ENCODE measurements at places on chromosomes 11 and 22. TPM values are rescaled to one million over a fixed set of nuclear protein-coding genes. Genes with fewer than 3 reads are reported as not detected.
A peak's percentile ranks its signal among the peaks of the same experiment; 100 is the strongest.

Gene MS4A8
- not detected for polyA plus RNA-seq

Gene CALCA
- 0.26 TPM for polyA plus RNA-seq

Gene NR1H3
- 227 TPM for polyA plus RNA-seq

Gene LMNTD2
- polyA plus RNA-seq: 5.0 TPM

Gene RAC2
- polyA plus RNA-seq: 389 TPM

Gene UBE4A
- polyA plus RNA-seq: 17.8 TPM

Gene RAB38
- polyA plus RNA-seq: 1.8 TPM

Gene OR8A1
- polyA plus RNA-seq: not detected

Gene BDNF
- polyA plus RNA-seq: 0.02 TPM

Gene MUC5AC
- not detected for polyA plus RNA-seq

GRCh38 chr11:100888836-100889235 lies 201.7 kb downstream of the ARHGAP42 start:
- H3K36me3 ChIP-seq: no peaks in the 10 kb centered on the region
- no peaks in the 10 kb centered on the region for H3K4me1 ChIP-seq
- DNase-seq: no peak
- no peak overlapping the region for H3K4me3 ChIP-seq

GRCh38 chr11:74646954-74647353 lies 54.6 kb downstream of the POLD3 start:
- H3K27me3 ChIP-seq: no peaks in the 10 kb centered on the region
- peak; percentile 63 for DNase-seq
- H3K4me3 ChIP-seq: no peak overlapping the region
- H3K27ac ChIP-seq: no peak overlapping the region
- no peaks in the 10 kb centered on the region for H3K4me1 ChIP-seq

- DNase-seq: no peak
- no peak overlapping the region for H3K4me3 ChIP-seq
- no peak overlapping the region for H3K27ac ChIP-seq
- no peaks in the 10 kb centered on the region for H3K27me3 ChIP-seq
- H3K4me1 ChIP-seq: no peaks in the 10 kb centered on the region
Observed at GRCh38 chr11:10715571-10715970, 22.0 kb upstream of the IRAG1 start.

- no peak overlapping the region for H3K4me3 ChIP-seq
- H3K36me3 ChIP-seq: no peaks in the 10 kb centered on the region
- H3K4me1 ChIP-seq: no peaks in the 10 kb centered on the region
- H3K27me3 ChIP-seq: peaks cover 24% of the 10 kb centered on the region
- H3K27ac ChIP-seq: no peak overlapping the region
Observed at GRCh38 chr11:69683764-69684333, 8.7 kb upstream of the LTO1 start.

DNA sequence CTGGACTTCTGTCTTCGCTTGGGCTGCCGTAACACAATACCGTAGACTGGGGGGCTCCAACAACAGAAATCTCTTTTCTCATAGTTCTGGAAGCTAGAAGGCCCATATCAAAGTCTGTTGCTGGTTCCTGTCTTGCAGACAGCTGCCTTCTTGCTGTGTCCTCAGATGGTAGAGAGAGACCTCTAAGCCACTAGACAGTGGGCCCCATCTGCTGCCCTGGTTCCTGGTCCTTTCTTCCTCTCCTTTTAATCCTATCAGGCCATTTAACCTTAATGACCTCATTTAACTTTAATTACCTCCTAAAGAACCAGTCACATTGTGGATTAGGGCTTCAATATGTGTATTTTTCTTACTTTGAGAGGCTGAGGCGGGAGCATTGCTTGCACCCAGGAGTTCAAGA lies 9.4 kb downstream of the CEP164 start:
- DNase-seq: no peak
- no peak overlapping the region for H3K4me3 ChIP-seq
- H3K4me1 ChIP-seq: no peaks in the 10 kb centered on the region

- no peak overlapping the region for H3K4me3 ChIP-seq
Observed at GRCh38 chr22:36206255-36206654, 4.6 kb upstream of the APOL4 start.

DNA sequence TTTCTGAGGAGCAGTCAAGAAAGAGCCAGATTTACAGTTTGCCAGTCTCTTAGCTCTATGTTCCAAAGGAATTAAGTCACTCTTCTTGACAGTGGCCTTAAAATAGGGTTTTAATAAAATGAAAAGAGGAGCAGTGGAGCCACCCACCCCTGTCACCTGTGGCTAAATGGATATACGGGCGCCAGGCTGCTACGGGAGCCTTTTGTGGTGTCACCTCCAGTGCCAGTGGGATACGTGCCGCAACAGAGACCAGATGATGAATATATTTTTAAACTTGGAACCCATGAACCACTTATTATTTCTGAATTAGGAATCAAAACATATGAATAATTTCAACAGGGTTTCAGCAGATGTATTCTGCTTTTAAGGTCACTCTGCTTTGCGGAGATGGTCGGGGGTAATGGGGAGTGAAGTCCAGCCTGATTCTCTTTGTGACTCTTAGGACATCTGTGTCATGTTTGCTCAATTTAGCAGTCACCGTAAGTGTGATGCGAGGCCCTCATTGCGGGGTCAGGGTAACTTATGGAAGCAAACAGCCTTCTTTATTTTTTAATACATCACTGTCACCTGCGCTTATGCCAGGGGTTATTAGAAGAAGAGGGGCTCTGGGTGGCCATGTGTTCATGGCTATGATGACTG lies 64.3 kb downstream of the ZBTB16 start:
- no peak overlapping the region for H3K4me3 ChIP-seq
- H3K27ac ChIP-seq: no peak overlapping the region
- no peaks in the 10 kb centered on the region for H3K27me3 ChIP-seq
- H3K36me3 ChIP-seq: peaks cover 50% of the 10 kb centered on the region
- peaks cover 11% of the 10 kb centered on the region for H3K4me1 ChIP-seq

Measured in spleen (tissue), 13 donors.